ENCODE measurements at places on chromosomes 3 and 15. TPM values are rescaled to one million over a fixed set of nuclear protein-coding genes. Genes with fewer than 3 reads are reported as not detected.

GRCh38 chr3:139332092-139332491 lies 11.7 kb upstream of the MRPS22 start:
- H3K27ac ChIP-seq, result no peak overlapping the region
- no peak for DNase-seq
- H3K36me3 ChIP-seq, result no peaks in the 10 kb centered on the region
- peaks cover 41% of the 10 kb centered on the region for H3K27me3 ChIP-seq
- peaks cover 15% of the 10 kb centered on the region for H3K4me1 ChIP-seq

DNA sequence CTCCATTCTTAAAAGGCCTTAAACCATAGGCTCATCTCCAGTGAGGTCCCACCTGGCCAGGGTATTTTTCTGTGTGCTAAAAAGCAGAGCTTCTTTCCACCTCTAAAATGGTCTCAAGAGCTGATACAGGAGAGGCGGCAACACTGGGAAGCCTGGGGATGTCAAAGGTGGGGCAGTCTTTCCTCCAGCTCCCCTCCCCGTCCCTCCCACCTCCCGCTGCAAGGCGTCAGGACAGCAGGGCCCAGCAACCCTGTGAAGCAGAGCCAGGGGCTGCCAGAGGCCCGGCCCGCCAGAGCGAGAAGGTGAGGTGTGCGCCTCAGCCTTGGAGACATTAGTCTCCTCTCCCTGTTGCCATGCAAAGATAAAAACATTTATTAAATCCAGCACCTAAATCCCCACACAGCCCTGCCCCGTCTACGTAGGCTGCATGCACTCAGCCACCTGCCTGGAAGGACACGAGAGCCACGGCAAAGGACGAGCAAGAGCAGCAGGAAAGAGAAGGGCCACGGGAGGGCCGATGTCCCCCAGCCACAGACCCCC lies 75.6 kb downstream of the FAM174B start:
- peak; percentile 9 for DNase-seq
- H3K27ac ChIP-seq, result no peak overlapping the region

The SMAD6 gene
- total RNA-seq, result 0.29 TPM

DNA sequence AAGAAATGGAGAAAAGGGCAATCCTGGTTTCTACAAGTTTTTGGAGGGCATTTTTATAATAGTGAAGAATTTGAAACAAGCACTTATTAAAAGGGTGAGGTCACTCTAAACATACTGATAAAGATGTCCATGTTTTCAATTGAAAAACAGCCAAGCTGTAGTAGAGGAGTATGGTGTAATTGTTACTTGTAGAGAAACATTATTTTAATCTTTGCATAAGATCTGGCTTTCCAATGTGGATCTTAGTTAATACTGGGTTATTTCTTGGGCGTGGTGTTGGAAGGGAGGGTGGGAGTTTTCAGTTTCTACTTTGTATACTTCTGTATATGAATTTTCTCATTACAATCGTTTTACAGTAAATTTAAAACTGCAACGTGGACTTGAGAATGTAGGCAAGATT lies 22.8 kb downstream of the MORF4L1 start:
- DNase-seq, result no peak
- peak overlapping the region; percentile 27 for H3K27ac ChIP-seq
- H3K27me3 ChIP-seq, result no peaks in the 10 kb centered on the region

DNA sequence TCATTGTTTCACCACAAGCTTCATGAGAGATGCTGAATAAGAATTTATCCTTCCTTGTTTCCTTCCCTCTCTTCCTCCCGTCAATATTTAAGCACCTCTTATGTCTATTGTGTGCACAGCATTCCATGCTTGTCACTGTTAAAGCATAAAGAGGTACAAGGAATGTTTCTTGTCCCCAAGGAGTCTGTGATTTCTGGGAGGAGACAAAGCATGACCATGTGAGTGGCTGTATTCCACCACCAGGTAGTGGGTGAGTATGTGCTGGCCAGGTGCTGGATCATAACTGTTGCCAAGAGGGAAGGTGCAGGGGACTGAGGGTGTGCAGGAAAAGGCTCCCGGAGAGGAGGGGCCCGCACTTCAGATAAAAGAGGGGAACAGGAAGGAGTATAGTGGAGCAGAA lies 62.9 kb upstream of the GSK3B start:
- DNase-seq, result no peak
- peaks cover 5% of the 10 kb centered on the region for H3K36me3 ChIP-seq
- H3K4me3 ChIP-seq, result no peak overlapping the region
- peaks cover 9% of the 10 kb centered on the region for H3K27me3 ChIP-seq

Measured in activated CD8-positive, alpha-beta memory T cell treated with anti-CD3 and anti-CD28 coated beads, Interleukin-2, amount 10 ng/mL, durations not matched to agents 7 days and 5 days (primary cell).